CD4-positive, alpha-beta T cell treated with Interferon alpha-2 for 1 hour (primary cell): ENCODE measurements at places on chromosomes 1 and 21.

DNA sequence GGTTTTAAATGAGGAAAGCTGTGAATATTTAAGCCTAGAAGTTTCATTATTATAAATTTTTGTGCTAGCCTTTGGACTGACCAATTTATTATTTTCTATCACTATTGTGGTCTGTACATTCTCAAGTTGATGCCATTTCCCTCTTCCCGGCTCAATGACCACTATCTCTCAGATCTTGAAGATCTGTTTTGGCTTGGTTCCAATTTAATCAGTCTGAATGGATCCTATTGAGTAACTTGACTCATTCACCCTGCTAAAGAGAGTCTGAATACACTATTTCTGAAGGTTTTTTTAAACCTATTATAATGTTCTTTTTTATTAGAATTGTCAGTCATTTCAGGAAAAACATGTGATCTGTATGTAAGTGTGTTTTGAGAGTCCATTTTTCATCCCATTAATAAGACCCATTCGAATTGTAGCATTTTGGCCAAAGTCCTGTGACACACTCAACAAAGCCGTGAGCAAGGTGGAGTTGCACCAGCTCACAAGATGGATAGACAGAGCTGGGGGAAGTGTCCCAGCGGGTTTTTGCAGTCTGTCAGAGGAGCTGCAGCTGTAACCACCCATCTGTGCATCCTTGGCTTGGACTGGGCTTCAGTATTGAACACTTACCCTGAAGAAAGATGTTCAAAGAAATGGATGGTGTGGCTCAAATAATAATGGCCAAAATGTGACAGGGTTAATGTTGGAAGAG, 145.6 kb downstream of the NFIA start:
- no peak for DNase-seq

DNA sequence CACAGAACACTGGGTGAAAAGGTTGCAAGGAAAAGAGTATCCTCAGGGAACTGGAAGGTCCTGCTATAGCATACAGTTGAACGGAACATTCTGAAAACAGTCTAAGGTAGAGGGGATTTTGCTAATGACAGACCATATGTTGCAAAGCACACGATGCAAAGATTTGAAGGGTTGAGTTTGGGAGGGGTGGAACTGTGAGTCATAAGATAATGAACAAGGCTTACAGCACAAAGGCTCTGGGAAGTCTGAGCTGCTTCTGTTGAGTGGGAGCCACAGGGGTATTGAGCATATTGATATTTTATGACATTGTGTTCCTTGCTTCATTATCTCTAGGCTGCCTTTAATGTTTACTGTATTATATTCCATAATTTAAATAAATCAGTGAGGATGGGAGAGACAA, 104.9 kb downstream of the PLPPR4 start:
- DNase-seq: no peak

GRCh38 chr1:212413902-212414327, 771 bp downstream of the PACC1 start:
- DNase-seq: no peak

DNA sequence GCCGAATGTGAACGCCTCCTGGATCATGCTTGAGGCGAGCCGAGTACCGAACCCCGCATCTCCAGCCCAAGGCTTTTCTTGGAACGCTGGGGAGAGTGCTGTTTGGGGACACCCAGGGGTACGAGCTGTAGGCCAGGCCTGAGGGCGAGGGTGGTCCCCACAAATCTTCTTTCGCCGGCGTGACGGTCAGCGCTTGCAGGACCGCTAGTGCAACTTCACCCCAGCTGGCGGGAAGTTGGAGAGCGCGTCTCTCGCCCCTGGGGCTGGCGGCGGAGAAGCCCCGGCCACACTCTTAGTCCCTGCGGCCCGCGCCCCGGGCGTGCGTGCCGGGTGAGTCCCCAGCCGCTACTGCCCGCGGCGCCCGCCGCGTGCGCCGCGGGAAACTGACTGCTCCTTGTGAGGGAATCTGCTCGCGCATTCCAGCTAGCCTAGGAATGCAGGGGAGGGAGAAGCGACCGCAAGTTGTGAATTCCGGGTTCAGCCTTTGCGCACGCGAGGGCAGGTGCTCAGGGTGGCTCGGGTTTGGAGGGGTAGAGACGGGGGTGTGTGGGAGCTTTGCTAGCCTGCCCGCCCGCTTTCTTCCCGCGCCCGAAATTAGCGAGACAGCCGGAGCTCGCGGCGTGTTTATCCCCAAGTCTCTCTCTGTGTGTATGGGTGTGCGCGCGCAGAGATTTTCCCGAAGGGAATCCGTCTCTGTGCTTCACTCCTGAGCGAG, 884 bp downstream of the LHX4 start:
- no peak for DNase-seq

DNA sequence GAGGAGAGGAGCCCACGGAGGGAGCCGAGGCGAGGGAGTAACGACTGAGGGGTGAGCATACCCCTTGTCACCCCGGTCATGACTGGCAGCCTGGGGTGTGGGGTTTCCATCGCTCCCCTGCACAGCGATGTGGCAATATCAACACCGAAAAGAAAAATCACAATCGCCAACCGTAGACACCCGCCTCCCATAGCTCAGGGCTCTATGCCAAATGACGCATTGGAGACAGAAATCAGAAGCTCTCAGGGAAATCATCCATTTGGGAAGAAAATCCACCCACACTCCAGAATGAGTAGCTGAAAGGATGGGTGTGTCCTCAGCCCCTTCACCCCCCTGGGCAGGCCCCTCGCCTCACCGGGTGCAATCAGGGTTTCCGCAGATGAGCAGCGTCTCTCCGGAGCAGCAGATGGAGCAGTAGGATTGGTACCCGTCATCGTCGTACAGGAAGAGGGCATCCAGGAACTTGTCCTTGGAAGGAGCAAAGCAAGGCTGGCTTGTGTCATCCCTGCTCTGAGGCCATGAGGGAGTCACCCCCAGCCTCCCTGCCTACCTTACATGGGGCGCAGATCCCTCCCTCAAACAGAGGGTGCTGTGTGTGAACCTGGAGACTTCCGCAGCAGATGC, 2.5 kb downstream of the DNMT3L start:
- no peak for DNase-seq

DNA sequence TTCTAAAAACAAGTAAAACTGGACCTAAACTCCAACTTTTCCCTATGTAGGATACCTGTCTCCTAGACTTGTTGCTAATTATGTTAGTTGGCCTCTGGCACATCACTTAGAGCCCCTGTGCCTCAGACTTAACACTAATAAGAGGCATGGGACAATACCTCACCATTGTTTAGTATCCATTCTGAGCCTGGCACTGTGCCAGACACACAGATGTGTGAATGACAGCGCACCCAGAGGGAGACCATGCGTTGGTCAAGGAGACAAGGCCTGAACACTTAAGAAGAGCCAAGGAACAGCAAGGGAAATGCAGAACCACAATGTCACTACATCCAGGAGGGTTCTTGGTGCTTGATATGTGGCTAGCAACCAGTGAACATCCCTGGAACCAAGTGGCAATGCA, 189.1 kb downstream of the FGGY start:
- no peak for DNase-seq

DNA sequence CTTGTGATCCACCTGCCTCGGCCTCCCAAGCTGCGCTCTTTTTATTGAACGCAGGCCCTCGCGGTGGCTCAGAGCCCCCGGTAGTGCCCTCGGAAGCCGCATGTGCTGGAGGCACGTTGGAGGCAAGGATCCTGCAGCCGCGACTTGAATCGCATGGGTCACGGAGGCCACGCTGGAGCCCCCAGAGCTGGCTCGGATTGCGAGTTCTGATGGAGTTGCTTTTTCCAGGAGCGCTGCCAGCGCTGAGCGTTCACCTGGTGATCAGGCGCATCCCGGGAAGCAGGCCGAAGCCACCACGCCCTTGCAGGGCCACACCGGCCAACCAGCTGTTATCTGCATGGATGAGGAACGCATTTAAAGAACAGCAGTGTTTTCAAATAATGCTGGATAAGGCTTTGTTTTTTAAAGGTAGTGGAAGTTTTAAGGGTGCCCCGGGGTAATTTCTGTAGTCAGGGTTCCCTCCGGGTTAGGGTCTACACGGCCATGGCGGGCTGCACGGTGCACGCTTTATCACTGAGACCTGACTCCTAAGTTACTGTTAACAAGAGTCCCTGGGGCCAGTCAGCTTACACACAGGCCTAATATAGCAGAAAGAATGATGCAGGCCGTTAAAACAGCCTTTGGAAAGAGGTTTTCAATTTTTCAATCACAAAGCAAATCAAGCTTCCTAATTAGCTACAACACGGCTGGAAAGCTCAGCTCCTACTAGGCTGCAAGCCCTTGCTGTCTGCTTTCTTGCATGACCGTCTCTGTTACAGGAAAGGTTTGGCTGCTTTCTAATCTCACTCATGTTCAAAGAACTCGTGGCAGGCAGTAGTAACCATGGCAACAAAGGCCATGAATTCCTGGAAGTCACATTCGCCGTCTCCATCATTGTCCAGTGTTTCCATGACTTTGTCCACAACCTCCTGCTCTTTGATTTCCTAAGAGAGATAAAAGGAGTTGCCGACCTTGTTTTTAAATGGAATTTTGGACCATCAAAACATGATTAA, 6.0 kb downstream of the S100B start:
- no peak for DNase-seq

- DNase-seq: peak; percentile 47
These were observed 306.4 kb downstream of the DUSP10 start for GRCh38 chr1:221435504-221435904.

DNA sequence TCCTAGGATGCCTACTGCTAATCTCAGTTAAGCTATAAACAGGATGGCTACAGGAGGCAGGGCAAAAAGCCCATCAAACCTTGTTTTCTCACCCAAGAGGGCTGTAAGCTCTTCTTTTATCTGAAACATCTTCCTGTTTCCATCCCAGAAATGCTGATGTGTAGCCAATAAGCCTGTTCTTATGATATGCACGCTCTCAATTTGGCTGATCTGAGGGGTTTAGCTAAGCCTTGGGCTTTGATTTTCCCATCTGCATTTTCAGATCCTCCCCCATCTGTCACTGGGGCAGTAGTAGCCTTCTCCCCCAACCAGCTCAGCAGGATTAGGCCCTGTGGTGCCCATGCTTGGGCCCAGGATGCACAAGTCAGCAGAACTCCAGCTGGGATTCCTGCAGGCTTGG, 105.0 kb downstream of the BRINP2 start:
- DNase-seq: no peak

DNA sequence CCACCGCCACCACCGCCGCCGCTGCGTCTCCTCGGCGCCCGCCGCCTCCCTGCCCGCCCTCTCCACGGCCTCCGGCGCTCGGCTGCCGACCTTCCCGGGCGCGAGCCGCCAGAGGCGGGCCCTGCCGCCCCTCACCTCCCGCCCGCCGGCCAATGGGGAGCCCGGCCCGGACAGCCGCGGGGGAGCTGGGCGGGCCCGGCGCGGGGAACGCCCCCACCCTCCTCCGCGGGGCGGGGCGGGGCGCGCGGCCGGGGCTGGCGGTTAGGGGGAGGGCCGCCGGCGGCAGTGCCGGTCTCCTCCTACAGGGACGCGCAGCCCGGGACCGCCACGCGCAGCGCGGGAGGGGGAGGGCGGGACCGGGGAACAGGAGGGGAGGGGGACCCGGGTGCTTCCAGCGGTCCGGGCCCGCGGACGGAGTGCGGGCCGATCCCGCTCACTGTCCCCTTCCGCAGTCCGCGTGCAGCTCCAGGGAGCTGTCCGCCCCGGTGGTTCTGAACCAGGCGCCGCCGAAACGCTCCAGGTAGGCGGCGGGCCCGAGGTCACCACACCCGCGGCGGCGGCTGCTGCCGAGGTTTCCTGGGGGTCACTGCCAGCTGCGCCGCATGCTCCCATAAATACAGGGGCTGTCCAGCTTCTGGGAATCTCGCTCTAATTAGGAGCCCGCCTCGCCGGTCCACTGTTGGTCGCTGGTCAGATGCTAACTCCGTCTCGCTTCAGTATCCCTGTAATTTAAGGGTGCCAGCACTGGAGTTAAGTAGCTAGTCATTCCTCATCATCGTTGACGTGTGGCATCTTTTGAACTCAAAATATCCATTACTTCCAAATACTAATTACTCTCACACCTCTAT, at the start of gene PGBD5:
Gene PGBD5 (minus strand): TSS at position 87 of the 848 bp plus-strand sequence. CDS start 404 bp downstream, outside the sequence.
- DNase-seq: peak; percentile 20

DNA sequence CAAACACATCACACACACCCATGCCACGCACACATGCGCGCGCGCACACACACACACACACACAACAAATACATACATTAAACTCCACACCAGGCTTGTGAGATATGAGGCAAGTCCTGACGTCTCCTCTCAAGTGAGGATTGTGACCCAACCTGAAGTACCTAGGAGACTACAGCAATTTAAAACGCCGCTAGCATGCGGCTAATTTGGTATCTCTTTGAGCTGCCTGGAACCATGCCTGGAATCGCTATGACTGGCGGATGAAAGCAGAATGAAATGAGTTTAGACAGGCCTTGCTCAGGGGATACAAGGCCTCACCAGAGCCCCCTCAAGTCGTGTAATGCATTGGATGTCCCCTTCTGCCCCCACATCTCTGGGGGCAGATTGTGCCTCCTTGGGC, 1.6 kb upstream of the RAB7B start:
- DNase-seq: no peak

GRCh38 chr1:85283475-85284199, 7.2 kb upstream of the BCL10 start:
- no peak for DNase-seq

DNA sequence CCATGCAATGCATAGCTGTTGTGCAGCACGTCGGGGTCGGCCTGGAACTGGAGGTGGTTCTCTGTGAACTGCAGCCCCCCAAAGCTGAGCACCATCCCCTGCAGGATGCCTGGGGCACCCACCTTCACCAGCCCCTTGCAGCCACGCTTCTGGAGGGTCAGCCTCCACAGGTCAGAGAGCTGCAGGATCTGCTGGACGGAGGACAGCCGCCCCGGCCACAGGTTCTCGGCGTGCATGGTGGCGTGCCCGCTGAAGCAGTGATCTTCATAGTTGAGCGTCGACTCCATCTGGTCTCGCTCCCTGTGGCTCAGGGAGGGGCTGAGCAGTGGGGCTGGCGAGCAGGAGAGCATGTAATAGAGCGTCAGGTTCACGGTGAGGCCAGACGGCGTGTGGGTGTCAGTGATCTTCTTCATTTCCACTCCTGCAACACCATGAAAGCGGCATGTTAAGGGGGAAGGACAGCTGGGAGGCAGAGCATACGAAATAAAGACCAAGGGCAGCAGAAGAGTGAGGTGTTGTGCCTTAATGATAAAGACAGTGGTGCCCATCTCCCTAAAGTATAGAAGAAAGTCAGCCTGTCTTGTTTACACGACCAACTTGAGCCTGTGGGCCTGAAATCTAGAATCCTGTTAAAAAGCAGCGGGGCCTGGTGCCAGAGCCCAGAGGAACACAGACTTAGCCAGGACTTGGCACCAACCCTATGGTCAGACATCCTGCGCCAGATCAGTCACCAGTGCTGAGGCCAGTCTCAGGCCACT, 3.0 kb downstream of the KIAA2013 start:
- no peak for DNase-seq

GRCh38 chr1:230858236-230858820, 10.0 kb downstream of the C1orf198 start:
- no peak for DNase-seq

- no peak for DNase-seq
These were observed 5.0 kb downstream of the RPTN start for GRCh38 chr1:152153996-152154395.

GRCh38 chr1:209620487-209620884, 31.7 kb downstream of the LAMB3 start:
- no peak for DNase-seq

- no peak for DNase-seq
These were observed 773.6 kb upstream of the B3GALT2 start for GRCh38 chr1:193960040-193960439.
